Astrocyte (in vitro differentiated cells and primary cell): ENCODE measurements at places on chromosomes 13 and 19. TPM values are rescaled to one million over a fixed set of nuclear protein-coding genes. Genes with fewer than 3 reads are reported as not detected.

ZIK1 gene
- total RNA-seq: 8.7 and 8.9 TPM in 2 replicates

NRTN gene
- total RNA-seq: 0.62 and 0.66 TPM in 2 replicates

CEACAM7 gene
- total RNA-seq: not detected in 2 replicates

- DNase-seq: peak; percentile 20
Measured at GRCh38 chr13:47085346-47085745, 188.5 kb upstream of the HTR2A start.

DNA sequence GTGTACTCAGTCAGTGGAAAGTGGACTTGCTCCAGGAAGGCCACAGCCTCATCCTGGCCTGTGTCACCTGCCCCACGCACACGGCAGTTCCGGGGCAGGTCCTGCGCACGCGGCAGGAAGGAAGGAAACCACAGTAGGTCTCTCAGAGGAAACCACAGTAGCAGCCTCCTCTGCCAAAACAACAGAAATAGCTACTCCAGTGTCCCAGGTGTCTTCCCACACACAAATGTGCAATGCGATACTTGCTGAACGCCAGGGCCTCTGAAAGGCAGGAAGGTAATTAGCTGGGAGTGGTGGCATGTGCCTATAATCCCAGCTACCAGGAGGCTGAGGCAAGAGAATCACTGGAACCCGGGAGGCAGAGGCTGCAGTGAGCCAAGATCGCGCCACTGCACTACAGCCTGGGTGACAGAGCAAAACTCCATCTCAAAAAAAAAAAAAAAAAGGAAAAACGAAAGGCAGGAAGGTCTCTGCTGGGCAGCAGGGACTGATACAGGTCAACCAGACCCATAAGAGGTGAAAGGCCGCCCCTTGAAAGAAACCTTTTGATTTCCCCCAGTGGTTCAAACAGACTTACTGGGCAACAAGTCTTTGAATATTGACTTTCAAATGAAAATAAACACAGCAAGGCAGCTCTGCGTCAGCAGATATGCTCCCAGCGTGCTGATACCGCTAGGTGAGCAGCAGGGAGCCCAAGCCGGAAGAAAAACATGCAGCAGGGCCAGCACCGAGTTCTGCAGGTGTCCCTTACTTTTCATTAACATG, 49.5 kb downstream of the CRYL1 start:
- peak; percentile 38 for DNase-seq

DNA sequence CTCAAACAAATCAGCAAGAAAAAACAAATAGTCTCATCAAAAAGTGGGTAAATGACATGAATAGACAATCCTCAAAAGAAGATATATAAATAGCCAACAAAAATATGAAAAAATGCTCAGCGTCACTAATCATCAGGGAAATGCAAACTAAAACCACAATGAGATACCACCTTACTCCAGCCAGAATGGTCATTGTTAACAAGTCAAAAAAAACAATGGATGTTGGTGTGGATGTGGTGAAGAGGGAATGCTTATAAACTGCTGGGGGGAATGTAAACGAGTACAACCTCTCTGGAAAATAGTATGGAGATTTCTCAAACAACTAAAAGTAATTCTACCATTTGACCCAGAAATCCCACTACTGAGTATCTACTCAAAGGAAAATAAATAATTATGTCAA, 239.2 kb upstream of the RFC3 start:
- peak; percentile 13 for DNase-seq

GRCh38 chr13:48110132-48110868, 15.4 kb upstream of the MED4 start:
- peak; percentile 36 for DNase-seq

DNA sequence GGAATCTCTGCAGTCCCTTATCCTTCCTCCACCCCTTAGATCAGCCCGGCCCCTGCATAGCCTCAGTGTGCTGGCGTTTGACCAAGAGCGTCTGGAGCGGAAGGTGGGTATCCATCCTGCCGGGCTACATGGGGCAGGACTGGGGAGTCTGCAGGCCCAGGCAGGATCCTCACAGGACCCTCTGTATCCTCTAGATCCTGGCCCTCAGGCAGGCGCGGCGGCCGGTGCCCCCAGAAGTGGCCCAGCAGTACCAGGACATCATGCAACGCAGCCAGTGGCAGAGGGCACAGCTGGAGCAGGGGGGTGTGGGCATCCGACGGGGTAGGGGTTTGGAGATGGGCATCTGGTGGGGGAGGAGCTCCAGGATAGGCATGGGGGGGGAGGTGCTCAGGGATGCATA, 8.9 kb downstream of the PODNL1 start:
- no peak for DNase-seq

- no peak for DNase-seq
Measured at GRCh38 chr13:73904625-73905024, 229.6 kb downstream of the KLF12 start.

- DNase-seq: no peak
Measured at GRCh38 chr13:106100171-106100919, 435.1 kb downstream of the EFNB2 start.

DNA sequence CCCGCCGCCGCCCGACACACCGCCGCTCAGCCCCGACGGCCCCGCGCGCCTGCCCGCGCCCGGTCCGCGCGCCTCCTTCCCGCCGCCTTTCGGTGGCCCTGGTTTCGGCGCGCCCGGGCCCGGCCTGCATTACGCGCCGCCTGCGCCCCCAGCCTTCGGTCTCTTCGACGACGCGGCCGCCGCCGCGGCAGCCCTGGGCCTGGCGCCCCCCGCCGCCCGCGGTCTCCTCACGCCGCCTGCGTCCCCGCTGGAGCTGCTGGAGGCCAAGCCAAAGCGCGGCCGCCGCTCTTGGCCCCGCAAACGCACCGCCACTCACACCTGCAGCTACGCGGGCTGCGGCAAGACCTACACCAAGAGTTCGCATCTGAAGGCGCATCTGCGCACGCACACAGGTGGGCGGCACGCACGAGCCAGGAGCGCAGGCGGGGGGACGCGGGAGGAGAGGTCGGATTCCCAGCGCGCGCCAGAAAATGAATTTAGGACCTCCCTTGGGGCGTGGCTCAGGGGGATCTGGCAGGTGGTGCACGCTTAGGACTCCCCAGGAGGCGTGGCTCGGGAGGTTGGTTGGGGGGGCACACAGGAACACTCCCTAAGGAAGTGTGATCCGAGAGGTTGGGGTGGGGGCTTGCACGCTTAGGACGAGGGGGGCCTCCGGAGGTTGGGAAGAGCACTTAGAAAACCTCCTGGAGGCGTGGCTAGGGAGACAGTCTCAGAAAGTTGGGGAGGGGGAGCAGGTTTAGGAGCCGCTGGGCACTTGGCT, 1.2 kb downstream of the KLF2 start:
- no peak for DNase-seq

- DNase-seq: peak; percentile 97
Measured at GRCh38 chr13:33125821-33126570, 109.8 kb downstream of the KL start.
